ENCODE measurements at places on chromosomes 12 and 14. TPM values are rescaled to one million over a fixed set of nuclear protein-coding genes. Genes with fewer than 3 reads are reported as not detected.
A peak's percentile ranks its signal among the peaks of the same experiment; 100 is the strongest.

DNA sequence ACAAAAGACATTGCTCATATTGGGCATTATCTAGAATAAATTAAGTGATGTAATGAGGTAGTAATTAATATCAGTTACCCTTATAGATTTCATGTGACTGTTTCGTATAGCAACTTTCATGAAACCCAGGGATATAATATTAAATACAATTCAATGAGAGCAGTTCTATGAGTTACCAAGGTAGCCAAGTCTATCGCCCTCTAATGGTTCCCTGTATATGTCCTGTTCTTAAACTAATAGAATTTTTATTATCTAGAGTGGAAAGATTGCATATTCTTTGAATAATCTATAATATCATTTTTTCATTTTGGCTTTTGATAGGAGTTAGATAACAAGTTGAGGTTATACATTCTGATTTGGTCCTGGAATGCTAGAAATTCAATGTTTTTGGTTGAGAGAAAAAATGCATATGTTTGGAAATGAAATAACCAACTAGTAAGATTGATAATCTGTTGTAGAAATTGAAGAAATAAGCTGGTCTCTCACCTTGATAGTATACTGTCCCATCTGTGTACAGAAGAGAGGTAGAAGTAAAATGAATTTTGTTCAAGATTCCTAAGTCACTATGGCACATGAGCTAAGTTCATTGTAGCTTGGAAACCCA lies 59.7 kb downstream of the SCFD1 start:
- peak; percentile 3 for DNase-seq

GRCh38 chr12:59843260-59843843 lies 247.5 kb downstream of the SLC16A7 start:
- DNase-seq, result no peak

GRCh38 chr12:109016016-109016415 lies 4.9 kb downstream of the SVOP start:
- no peak for DNase-seq

GRCh38 chr14:99612738-99613330 lies 8.8 kb upstream of the CCDC85C start:
- peak; percentile 18 for DNase-seq

DNA sequence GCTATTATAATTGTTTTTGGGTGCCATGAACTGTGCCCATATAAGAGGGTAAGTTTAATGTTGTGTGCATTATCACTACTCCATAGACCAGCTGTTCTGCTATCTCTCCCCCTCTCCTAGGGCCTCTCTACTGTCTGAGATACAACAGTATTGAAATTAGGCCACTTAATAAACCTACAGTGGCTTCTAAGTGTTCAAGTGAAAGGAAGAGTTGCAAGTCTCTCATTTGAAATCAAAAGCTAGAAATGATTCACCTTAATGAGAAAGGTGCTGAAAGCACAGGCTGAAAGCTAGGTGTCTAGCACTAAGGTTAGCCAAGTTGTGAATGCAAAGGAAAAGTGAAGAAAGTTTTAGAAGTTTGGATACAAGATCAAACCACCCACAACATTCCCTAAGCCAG lies 168.0 kb downstream of the SLC16A7 start:
- no peak for DNase-seq

DNA sequence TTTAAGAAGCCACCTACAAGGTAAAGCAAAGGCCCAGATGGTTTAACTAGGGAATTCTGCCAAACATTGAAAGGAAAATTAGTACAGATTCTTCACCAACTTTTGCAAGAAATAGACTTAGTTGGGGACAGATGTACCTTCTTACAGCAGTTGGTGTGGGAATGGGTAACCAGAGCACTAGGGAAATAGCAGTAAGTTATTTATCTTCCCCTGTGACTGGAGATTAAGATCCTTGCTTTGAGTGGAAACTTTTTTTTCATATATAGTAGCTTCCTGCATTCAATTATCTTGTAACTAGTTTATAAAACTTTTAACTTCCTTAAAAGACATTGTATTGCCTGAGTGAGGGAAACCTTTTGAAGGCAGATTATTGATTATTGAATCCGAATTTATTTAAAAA lies 44.2 kb downstream of the ARID2 start:
- DNase-seq, result no peak

- no peak for DNase-seq
Measured at GRCh38 chr12:46774322-46774633, 51.5 kb downstream of the SLC38A4 start.

GRCh38 chr12:86389949-86390348 lies 133.8 kb upstream of the MGAT4C start:
- DNase-seq, result peak; percentile 57

GRCh38 chr12:131383741-131384543 lies 326.9 kb upstream of the SFSWAP start:
- DNase-seq, result no peak

GRCh38 chr12:107236824-107237511 lies 143.6 kb upstream of the CRY1 start:
- peak; percentile 86 for DNase-seq

- peak; percentile 12 for DNase-seq
Measured at GRCh38 chr12:3436461-3437065, 54.4 kb upstream of the PRMT8 start.

GRCh38 chr12:6553051-6553868 lies 2.6 kb downstream of the IFFO1 start:
- DNase-seq, result peak; percentile 91

- DNase-seq, result peak; percentile 56
Measured at GRCh38 chr12:117850048-117850447, 118.7 kb downstream of the KSR2 start.

DNA sequence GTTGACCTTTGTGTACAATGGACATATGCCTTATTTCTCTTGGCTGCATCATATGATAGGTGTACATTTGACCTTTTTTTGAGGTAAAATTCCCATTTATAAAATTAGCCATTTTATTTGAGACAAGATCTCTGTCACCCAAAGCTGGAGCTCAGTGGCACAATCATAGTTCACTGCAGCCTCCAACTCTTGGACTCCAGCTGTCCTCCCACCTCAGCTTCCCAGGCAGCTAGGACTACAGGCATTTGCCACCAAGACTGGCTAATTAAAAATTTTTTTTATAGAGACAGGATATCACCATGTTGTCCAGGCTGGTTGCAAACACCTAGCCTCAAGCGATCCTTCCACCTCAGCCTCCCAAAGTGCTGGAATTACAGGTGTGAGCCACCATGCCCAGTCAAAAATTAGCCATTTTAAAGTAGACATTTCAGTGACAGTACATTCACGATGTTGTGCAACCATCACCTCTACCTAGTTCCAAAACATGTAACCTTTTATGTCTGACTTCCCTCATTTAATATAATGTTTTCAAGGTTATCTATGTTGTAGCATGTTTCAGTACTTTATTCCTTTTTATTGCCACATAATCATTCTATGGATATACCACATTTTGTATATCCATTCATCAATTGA lies 5.4 kb downstream of the G2E3 start:
- no peak for DNase-seq

- no peak for DNase-seq
Measured at GRCh38 chr12:79191391-79191790, 326.8 kb downstream of the SYT1 start.

- peak; percentile 5 for DNase-seq
Measured at GRCh38 chr12:80373666-80374065, 70.4 kb upstream of the PTPRQ start.

- peak; percentile 40 for DNase-seq
Measured at GRCh38 chr12:100995771-100996170, 201.2 kb downstream of the ANO4 start.

GRCh38 chr14:101588286-101588975 lies 27.1 kb downstream of the DIO3 start:
- DNase-seq, result no peak

DNA sequence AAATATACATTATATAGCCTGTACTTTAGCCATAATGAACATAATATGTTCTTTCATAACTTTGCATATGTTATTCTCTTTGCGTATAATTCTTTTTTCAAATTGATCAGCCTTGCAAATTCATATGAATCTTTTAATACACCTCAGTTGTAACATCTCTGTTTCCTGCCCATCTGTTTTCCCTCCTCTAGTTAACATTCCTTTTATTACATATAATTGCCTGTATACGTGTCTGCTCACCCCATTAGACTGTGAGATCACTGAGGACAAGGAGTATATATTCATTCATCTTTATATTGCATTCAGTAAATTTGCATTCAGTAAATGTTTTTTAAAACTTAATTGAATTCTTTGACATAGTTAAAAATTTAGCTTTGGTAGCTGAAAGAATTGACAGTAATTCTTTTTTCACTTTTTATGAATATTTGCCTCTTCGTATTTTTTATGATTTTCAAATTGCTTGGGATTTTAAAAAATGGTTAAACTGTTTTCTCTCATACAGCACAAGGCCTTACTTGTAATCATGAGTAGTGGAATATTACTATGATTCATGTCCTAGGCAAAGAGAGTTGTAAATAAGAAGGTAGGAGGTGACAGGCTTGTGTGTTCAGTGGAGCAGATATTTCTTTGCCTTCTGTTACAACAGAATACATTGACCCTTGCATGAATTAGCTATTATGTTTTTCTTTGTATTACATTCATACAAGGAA lies 32.8 kb upstream of the KLHL42 start:
- peak; percentile 25 for DNase-seq

- DNase-seq, result no peak
Measured at GRCh38 chr12:44021471-44021971, 185.6 kb downstream of the TMEM117 start.

GRCh38 chr14:32329146-32329545 lies at the start of gene AKAP6:
Gene AKAP6, plus strand, starts transcription at chr14:32329298. Its CDS starts 104,196 bp downstream, at chr14:32433494.
- DNase-seq, result no peak

DNA sequence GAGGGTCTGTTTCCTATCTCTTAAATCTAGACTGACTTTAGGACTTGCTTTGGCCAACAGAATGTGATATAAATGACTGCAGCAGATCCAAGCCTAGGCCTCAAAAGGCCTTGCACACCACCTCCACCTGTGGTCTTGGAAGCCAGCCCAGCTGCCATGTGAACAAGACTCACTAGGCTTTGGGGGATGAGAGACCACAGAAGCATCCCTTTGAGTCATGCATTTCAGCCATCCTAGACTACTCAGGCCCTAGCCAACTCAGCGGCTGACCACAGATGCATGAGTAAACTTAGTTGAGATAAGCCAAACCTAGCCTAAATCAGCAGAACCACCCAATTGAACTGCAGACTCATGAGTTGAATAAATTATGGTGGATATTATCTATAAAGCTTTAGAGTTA lies 87.7 kb downstream of the KCNH5 start:
- peak; percentile 85 for DNase-seq

SLC48A1 gene
- 12.9 TPM for total RNA-seq

LAG3 gene
- not detected for total RNA-seq

KRT86 gene
- total RNA-seq, result 8.1 TPM

FOXA1 gene
- not detected for total RNA-seq

PDE3A gene
- total RNA-seq, result 13.5 TPM

SDR9C7 gene
- total RNA-seq, result not detected

CABP1 gene
- not detected for total RNA-seq

SLC22A17 gene
- 4.6 TPM for total RNA-seq

DNAJC22 gene
- 8.2 TPM for total RNA-seq

CCDC196 gene
- not detected for total RNA-seq

Data from M059J (cell line).